ENCODE measurements at places on chromosomes 2 and 18.

GRCh38 chr18:75353357-75353756 lies 74.1 kb downstream of the SMIM21 start:
- no peak for DNase-seq

GRCh38 chr2:68127358-68128242 lies 30.1 kb upstream of the PNO1 start:
- DNase-seq, result no peak

GRCh38 chr2:134020608-134021007 lies 233.3 kb upstream of the MGAT5 start:
- no peak for DNase-seq

DNA sequence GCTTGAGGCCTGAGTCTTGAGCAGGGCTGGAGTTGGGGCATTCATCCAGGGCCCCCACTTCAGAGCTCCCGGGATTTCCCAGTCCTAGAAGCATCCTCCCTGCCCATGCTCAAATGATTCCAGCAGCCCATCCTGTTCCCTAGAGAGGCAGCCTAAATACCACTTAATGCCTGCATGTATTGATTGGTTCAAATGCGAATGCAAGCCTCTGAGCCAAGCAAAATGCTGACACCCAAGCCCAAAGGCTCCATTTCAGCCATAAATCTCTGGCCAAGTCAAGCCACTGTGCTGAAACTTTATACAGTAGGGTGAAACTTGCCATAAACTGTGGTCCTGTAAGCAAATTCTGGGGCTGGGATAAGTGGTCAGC lies 279.8 kb downstream of the CLIP4 start:
- DNase-seq, result no peak
